ENCODE measurements at places on chromosomes 3 and 15.

DNA sequence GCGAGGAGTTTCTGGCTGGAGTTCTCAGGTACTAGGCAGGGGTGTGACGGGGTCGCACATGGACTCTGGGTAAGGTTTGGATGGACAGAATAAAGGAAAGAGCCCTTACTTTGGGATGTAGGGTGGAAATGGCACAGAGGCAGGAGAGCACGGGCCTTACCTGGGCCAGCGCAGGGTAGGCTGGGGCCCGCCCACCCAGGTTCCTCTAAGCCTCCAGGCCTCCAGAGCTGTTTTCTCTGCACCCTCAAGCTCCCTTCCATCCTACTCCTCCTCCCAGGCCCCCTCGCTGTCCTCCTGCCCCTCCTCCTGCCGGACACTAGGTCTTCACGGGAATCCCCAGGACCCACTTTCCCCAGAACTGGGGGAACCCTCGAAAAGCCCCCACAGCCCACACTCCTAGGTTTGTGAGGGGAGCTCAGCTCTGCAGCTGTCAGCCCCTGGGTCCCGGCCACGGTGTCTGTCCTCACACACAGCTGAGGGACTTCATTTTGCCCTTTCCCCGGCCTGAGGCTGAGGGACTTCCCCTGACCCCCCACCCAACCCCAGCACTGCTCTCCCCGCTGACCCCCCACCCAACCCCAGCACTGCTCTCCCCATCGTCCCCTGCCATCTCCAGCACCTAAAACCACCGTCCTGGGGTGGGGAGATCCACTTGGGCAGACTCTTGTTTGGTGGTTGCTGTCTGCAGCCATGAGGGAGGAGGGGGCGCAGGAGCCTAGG lies 53.0 kb upstream of the PCSK6 start:
- DNase-seq = no peak

- DNase-seq = no peak
These were observed 303.4 kb downstream of the ZNF621 start for GRCh38 chr3:40827942-40828688.

- no peak for DNase-seq
These were observed 62.6 kb downstream of the OSBPL10 start for GRCh38 chr3:31918179-31919150.

GRCh38 chr15:100862162-100862561 lies 17.5 kb upstream of the ALDH1A3 start:
- DNase-seq = no peak

DNA sequence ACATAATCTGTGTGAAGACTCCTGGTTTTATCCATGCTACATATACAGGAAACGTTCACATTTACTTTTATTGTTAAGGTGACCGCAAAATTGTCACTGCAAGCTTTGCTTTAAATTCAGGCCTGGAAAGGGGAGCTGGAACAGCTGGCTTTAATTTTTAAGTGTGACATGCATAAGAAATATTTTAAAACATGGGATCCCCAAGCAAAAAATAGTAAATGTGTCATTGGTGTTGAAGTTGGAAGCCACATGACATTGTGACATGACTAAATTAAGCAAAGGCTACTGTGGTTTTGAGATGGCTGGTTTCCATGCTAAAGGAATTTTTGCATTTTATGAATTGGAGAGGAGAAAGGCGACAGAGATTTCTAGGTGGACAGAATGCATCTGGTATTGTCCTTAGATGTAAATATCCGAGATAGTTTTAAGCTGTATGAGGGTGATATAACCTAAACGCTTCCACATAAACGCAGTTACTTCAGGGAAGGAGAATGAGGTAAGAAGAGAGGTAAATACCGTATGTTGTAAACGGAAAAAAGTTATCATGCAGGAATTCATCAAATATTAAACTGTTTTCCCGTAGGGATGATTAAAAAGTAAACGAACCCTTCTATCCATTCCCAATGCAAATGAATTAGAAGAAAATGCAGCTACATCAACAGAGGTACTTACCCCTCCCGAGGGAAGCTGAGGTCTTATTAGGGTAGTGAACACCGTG lies 927 bp upstream of the FYTTD1 start:
- DNase-seq = no peak

- DNase-seq = no peak
These were observed 33.3 kb upstream of the MEIS2 start for GRCh38 chr15:37133602-37134001.

GRCh38 chr3:71636482-71636881 lies 53.0 kb upstream of the FOXP1 start:
- DNase-seq = no peak

DNA sequence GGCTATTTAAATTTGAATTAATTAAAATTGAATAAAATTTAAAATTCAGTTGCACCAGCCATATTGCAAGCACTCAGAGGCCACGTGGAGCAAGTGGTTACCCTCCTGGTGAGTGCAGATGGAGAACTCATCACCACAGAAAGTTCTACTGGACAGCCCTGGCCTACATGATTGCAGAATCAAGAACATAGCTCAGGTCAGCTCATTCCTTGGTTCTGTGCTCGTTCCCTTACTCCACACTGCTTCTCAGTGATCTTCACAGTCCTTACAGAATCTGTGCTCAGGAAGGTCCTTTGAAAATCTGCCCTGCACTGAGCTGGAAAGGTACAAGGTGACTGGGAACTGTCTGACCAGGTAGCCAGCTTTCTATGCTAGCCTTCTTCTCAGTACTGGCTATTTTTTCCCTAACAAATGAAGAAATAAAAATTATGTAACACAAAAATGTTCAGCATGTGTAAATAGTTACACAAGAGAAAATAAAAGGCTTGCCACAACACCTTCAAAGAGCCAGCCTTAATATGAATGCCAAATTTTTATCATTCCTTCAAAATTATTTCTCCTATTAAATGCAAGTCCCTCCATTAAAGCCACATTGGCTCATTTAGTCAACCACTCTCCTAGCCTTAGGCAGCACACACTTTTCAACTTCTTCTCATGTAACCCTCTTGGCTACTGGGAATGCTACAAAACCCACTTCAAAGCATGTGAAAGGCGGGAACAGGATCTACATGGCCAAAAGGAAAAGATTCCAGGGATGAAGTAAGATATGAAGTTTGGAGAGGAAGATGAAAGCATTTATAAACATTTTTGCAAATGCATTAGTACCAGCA lies 326.4 kb upstream of the WNT5A start:
- no peak for DNase-seq

- DNase-seq = no peak
These were observed 238.9 kb downstream of the SUCLG2 start for GRCh38 chr3:67415511-67415910.

DNA sequence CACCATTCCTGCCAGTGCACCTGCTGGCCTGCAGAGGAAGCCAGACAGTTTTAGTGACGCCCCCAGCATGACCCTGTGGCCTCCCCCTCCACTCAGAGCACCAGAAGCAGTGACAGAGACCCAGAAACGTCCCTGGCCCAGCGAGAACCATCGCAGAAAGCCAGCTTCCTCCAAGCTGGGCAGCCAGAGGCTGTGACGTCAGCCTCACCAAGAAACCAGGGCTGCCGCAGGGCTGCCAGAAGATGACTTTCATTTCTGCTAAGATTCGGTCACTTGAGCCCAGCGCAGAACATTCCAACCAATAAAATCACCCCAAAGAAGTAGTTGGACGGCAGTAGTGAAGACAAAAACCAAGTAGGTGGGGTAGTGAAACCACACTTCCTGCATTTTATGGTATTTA lies 29.6 kb upstream of the RPL32 start:
- peak; percentile 60 for DNase-seq

DNA sequence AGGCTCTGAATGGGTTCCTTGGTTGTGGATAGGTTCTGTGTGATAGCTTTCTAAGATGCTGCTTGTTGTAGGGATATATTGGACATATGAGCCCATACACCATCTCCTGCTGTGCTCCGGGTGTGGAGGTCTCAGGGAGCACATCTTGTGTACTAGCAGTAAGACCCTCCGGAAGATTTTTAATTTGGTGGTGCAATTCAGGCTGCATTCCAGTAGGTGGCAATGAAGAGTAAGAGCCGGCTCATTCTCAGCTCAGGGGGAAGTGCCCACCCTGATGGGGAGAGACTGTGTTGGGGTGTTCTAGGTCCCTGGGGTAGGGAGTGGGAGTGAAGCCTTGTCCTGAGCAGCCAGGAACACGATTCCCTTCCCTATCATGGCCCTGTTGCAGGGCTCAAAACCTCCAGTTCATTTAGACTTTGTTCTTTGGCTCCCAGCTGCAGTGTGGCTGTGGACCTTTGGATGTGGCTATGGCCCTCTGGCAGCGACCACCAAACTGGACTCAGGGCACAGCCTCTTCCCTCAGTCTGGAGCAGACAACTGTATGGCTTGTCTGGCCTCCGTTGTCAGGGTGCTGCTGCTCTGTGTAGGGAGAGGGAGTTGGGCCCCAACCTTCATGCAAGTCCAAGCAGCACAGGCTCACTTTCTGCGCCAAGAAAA lies 104.7 kb downstream of the UNC13C start:
- DNase-seq = peak; percentile 2

GRCh38 chr3:14143271-14144225 lies 18.7 kb downstream of the TMEM43 start:
- no peak for DNase-seq

DNA sequence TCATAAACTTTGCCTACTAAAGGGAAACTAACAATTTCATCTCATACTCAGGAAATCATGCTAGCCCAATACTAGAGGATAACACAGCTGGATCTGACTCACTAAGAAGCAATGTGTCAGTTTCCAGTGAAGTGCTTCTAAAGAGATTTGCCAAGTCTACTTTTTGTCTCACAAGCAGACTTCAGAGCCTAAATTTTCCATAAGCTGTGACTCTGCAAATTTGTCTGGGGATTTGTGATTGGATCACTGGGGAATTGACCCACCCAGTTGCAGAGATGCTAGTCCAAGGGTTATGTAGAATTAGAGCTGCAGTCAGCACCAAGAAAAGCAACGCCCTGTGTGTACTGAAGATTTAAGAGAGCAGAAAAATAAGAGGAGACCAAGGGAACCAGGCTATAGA lies 647.1 kb downstream of the NTRK3 start:
- DNase-seq = no peak

DNA sequence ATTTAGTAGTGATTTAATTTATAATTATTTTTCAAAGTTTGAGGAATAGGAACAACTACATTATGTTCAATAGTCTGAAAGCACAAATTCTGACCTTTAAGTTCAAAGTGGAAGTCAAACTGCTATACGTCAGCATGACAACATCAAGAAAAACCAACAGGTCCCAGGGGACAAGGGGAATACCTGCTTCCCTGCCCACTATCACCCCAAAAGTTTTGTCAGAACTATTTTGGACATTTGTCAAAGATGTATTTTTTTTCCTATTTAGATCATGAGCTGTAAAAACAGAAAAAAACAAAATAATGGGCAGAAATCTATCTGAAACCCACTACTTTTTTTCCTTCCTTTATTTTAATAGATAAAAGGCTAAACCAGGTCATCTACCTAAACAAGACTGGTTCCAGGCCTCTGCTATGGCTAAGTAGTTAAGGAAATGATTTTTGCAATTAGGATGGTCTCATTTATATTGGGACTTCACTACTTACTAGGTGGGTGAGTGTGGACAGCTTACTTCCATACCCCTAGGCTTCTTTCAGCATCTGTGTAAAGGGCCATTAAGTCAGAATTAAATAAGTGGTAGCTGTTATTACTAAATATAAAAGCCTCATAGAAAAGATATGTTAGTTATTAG lies 746.3 kb downstream of the FHIT start:
- no peak for DNase-seq

DNA sequence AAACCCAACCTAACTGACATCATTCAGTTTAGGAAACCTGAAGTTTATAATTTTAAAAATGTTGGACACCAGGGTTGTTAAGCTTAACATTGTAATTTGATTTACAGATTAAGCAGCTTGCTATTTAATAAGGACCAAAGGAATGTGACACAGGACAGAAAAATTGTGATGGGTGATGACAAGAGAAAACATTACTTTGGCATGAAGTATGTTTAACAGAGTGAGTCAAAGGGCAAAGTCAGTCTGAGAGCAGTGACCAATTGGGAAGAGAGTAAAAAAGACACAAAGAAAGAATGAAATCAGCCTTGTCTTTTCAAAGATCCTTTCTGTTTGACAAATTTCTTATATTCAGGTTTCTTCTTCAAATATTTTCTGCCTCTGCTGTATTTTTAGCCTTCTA lies 1301.6 kb downstream of the SI start:
- no peak for DNase-seq

DNA sequence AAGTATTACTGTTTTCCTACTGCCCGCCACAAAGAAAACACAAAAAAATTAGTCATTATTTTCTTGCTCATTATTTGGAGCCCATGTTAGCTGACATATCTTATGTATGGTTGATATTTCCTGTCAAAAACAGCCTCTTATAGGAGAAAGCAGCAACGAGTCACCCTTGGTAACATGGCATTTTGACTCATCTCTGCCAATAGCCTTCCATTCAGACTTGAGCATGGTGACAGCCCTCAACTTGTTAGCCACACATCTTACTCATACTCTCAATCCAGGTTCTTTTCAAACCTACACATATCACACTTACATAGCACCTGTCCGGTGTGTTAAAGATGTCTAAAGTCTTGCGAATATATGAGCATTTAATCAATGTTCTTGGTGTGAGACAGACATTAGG lies 109.4 kb upstream of the SAMMSON start:
- no peak for DNase-seq

- no peak for DNase-seq
These were observed 126.7 kb downstream of the FOXP1 start for GRCh38 chr3:71456826-71457225.

- no peak for DNase-seq
These were observed 25.8 kb upstream of the MTHFS start for GRCh38 chr15:79922512-79923078.

DNA sequence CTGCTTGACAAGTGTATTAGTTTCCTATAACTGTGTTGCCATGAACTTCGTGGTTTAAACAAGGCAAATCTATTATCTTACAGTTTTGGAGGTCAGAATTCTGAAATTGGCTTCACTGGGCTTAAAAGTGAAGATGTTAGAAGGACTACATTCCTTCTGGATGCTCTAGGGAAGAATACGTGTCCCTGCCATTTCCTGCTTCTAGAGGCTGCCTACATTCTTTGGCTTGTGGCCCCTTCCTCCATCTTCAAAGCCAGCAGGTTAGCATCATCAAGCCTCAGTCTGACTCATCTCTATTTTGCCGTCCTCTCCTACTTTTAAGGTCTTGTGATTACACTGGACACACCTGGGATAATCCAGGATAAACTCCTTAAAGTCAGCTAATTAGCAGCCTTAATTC lies 327.7 kb downstream of the SATB1 start:
- DNase-seq = no peak

- no peak for DNase-seq
These were observed 44.9 kb downstream of the CD86 start for GRCh38 chr3:122100083-122100482.

All from CD4-positive, alpha-beta T cell treated with Interleukin-21 for 1 hour (primary cell).